Stimulated activated naive CD4-positive, alpha-beta T cell (primary cell): ENCODE measurements at places on chromosomes 13 and 19.

- no peak for DNase-seq
Observed at GRCh38 chr13:81986308-81986707, 1645.4 kb upstream of the SPRY2 start.

DNA sequence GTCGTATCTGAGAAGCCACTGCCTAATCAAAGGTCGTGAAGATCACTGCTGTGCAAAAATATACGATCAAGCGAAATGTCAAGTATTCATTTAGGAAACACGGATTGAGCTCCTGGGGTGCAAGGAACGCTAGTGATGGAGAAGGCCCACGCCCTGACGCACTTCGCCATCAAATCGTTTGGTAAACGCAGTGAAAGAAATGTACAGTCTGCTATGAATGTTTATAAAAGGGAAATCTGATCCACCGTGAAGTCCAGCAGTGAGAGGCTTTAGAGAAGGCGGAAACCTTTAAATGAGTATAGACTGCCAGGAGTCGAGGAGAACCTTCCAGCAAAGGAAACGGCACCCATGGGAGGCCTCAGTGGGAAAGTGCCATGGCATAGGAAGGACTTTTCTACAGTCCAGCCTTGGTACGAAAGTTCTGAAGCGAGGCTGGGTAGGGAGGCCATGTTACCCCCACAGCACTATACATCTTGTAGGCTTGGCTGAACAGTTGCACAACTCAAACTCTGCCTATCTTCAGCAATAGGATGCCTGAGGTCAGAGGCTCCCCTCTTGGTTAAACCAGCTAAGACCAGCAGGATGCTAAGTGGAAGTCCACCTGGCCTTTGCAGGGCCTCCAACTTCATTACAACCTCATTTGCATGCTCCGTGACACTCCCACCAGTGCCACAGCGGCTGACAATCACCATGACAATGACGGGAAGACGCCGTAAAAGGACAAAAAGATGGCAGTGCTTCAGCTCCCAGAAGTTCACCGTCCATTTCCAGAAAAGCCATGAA lies 20.4 kb downstream of the PCID2 start:
- DNase-seq, result no peak

- DNase-seq, result no peak
Observed at GRCh38 chr13:22017226-22017625, 346.4 kb downstream of the FGF9 start.

GRCh38 chr13:100589178-100589725 lies 663 bp upstream of the GGACT start:
- no peak for DNase-seq

DNA sequence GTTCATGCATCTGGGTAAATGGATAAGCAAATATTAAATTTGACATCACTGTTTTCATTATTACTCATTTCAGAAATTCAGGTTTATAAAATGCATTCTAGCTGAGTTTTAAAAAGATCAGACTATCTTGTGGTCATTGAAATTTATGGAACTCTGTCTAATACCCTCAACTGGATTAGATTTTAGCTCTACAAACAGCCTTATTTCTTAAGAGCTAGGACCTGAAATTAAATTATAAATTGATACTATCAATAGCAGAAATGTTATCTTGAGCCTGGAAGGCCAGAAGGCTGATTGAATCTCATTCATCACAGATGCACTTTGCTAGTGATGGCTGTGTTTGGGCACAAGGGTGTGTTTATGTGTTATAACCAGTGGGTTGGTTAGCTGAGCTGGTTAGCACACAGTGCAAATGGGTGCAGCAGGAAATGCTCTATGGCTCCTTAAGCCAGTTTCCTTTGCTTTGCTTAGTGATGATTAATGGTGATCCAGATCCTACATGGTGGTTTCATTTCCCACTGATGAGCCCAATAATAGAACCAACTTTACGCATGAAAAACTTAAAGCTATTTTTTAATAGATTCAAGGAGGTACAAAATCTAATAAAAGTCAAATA lies 310.8 kb upstream of the KLF12 start:
- no peak for DNase-seq

DNA sequence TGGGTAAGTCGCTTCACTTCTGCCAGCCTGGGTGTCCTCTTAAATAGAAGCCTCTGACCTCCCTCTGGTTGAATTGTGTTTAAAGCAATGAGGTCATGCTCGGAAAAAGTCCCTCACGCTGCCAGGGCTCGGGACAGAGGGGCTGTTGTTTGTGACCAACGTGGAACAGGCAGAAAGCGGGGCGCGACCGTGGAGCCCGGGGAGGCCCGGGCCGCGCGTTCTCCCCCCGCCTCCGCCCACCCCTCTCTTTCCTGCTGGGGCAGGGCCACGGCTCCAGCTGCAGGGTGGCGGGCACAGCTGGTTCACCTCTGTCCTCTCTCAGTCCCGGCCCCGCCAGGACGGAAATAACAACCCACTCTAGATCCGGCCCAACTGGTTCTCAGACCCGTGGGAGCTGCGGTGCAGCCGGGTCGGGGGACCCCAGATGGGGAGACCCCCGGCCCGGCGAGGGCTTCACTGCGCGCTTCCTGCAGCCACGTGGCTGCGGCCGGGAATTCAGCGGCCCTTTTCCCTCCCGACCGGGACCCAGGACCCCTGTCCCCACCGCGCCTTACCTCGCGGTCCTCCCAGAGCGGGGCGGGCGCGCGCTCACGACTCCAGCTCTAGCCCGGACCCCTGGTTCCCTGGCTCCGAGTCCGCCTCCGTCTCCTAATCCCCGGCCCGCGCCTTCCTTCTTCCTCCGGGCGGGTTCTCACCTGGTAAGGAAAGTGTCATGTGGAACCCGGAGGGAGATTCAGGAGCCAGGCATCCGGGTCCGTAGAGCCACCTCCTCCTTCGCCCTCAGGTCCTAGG lies 1.9 kb downstream of the CDC42EP5 start:
- DNase-seq, result no peak

- DNase-seq, result no peak
Observed at GRCh38 chr19:38739440-38740256, 4.6 kb downstream of the CAPN12 start.

- no peak for DNase-seq
Observed at GRCh38 chr13:43030548-43030947, 7.2 kb downstream of the DNAJC15 start.

GRCh38 chr19:9009431-9009830 lies 778 bp downstream of the MUC16 start:
- DNase-seq, result no peak

DNA sequence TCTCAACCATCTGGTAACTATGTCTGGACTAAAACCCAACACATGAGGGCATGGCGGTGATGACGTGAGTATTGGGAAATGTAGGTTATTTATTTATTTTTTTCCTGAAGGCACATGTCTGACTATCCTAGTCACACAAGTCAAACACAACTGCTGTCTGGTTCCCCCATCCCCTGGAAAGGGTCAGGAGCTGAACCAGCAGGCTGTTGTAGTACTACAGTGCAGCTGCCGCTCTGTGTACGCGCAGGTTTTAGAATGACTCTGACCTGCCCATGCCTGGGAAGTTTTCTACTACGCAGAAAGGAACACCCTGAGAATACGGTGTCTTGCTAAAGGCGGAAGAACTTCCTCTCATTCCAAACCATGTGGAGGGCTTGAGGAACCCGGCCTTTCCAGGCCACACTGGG lies 1.2 kb downstream of the SLC7A1 start:
- DNase-seq, result peak; percentile 65

GRCh38 chr13:25064396-25064795 lies 31.5 kb upstream of the PABPC3 start:
- DNase-seq, result no peak

GRCh38 chr13:112150352-112150751 lies 83.4 kb downstream of the SOX1 start:
- DNase-seq, result no peak

GRCh38 chr19:11639245-11639601 lies 41.9 kb downstream of the ZNF627 start:
- DNase-seq, result no peak

DNA sequence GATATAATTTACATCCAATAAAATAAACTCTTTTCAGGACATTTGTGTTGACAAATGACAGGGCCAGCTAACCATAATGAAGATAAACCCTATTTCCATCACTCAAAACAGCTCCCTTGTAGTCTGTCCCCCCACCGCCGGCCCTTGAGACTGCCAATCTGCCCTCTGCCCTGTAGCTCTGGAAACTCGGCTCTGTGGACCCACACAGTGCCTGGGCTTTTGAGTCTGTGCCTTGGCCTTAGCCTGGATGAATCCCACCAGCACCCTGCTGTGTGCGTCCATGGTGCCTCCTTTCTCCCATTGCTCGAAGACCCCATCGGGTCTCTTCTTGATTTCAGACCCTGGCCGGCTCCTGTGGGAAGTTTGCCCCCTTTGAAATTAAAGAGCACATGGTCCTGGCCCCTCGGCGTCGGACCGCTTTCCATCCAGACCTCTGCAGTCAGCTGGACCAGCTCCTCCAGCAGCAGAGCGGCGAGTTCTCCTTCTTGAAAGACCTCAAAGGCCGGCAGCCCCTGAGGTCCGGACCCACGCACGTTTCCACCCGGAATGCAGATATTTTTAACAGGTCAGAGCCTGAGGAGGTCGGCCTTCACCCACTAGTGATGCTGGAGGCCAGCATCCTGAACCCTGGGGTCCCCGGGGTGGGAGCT lies 26.0 kb downstream of the CHAF1A start:
- no peak for DNase-seq

DNA sequence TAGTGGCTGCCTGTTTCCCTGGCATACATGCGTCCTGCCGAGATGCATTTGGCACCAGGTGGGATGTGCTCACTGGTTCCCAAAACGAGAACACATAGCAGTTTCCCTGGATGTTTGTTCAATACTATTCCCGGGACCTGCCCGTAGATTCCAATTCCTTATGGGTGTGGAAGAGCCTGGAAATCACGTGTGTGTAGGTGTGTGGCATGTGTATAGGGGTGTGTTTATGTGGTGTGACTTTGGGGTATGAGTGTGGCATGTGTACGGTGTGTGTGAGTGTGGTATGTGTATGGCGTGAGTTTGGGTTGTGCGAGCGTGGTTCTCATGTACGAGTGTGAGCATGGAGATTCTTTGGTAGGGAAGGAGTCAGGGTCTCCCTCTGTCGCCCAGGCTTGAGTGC lies 2.9 kb upstream of the F7 start:
- DNase-seq, result no peak

DNA sequence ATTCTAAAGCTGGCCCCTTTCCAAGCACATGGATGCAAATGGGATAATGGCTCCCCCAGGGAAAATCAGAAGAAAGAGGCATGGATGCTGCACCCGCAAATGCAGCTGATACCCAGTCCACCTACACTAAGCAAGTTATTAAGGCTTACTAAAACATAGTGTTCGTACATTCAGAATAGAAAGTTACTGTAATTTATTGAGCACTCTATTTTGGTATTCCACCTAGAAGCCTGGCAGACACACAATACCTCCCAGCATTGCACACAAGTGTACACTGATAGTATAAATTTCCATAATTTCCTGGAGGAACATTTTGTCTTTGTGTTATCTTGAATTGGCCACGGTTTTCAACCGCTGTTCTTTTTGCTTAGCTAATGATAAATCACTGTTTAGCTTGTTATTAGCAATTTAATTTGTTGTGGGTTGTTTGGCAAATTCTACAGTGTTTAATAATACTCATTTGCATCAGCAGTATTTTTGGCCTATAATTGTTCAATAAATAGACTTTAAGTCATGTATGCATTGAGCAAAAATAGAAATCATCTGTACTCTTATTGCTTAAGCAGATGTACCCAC lies 94.5 kb upstream of the MRI1 start:
- DNase-seq, result no peak

- DNase-seq, result no peak
Observed at GRCh38 chr13:106383791-106384190, 151.7 kb downstream of the EFNB2 start.
